ENCODE measurements at places on chromosomes 6 and 20.
A peak's percentile ranks its signal among the peaks of the same experiment; 100 is the strongest.

- DNase-seq, result no peak
Measured at GRCh38 chr6:154499855-154500589, 10.5 kb downstream of the CNKSR3 start.

DNA sequence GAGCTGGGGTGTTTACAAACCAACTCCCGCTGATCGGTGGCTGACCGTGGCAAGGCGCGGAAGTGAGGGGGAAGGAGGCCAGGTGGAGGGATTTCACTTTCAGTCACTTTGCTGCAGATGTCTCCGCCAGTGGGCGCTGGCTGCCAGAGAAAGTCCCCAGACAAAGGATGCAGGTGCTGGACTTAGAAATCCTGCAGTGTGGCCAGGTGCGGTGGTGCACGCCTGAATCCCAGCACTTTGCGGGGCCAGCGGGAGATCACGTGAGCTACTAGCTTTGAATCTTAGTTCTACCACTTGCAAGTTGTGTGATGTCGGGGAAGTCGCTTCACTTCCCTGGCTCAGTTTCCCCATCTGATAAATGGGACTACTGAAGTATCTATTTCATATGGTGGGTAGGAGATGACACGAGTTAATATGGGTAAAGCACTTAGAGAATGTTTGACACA is 180.4 kb downstream of the ZNF217 start:
- DNase-seq, result peak; percentile 88

DNA sequence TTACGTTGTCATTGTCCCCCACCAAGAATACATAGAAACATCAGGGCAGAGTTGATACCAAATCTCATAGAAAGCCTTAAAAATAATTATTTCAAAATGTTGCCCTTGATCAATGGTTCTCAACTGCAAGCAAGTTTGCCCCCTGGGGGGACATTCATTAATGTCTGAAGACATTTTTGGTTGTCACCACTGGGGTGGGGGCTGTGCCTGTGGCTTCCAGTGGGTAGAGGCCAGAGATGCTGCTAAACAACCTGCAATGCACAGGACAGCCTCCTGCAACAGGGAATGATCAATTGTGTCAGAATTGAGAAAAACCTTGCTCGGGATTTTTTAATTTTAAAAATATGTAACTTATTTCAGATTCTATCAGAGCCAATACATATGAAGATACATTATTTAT is 130.6 kb upstream of the DOK5 start:
- DNase-seq, result no peak

- peak; percentile 76 for DNase-seq
Measured at GRCh38 chr6:36666826-36667591, 11.5 kb upstream of the CDKN1A start.

- DNase-seq, result no peak
Measured at GRCh38 chr20:8216375-8217200, 84.5 kb downstream of the PLCB1 start.

GRCh38 chr6:149129371-149130077 is 188.0 kb upstream of the TAB2 start:
- no peak for DNase-seq

DNA sequence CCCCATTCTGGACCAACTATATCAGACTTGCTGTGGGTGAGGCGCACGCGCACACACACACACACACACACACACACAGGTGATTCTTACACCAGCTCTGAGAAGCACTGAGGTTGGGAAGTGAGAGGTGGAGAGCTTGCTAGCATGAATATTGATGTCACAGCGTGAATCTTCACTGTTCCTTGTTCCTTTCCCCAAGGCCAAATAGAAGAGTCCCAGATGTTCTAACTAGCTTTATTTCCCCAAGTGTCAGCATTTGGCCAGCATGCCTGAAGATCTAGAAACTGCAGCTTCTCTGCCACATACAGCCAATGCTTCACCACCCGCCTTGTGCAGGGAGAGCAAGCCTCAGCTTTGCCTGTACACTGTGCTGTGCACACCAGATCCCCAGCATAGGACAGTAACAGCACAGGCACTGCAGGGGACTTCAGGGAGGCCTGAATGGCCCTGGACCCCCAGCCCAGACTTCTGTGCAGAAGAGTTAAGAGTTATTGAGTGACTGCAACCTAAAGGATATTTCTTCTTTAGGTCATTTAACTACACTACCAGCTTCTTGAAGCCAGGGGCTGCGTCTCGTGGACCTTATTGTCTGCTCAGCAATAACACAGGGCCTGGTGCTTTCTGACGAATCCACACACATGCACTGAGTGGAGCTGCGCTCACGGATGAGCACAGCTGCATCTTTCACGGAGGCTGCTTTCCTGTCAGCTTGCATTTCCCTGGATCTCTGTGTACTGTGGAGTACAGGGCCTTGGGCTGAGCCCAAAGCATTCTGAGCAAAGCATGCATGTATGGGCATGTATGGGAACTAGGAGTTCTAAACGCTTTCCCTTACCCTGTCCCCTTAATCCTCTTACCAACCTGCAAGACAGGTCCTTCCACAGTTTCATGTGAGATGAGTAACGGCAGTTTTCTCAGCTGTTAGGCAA is 13.9 kb upstream of the CD93 start:
- no peak for DNase-seq

GRCh38 chr20:53529658-53530057 is 64.0 kb downstream of the ZNF217 start:
- DNase-seq, result no peak

DNA sequence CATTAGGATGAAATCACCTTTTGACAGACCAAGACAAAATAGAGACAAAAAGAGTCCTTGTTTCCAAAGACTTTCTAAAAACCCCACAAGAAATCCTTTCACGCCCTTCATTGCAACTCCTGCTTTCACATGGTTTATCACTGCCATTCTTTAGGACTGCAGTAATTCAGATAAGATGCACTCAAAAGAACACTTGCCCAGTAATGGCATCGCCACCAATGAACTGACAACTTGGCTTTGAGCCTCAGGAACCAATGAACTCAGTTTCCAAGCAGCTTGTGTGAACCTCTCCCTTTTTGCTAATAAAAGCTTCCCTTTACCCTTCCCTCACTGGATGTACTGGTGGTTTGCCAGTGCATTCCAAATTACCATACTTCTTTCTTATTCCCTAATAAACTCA is 21.8 kb downstream of the OSTM1 start:
- no peak for DNase-seq

DNA sequence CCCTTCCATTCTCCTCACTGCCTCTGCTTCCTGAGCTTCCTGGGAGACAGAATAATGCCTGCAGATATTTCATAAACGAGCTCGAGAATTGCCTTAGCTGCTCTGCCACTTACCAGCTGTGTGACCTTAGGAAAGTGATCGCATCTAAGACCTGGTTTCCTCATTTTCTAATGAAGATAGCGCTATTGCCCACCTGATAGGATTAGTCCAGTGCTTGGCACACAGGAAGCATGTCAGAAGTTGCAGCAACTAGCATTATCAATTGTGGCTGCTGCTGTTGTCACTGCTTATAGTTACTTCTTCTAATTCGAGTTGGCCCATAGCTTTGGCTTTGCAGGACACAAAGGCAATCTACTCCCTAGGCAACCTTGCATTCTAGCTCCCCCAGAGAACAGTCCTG is 305.5 kb upstream of the SGK1 start:
- no peak for DNase-seq

- DNase-seq, result no peak
Measured at GRCh38 chr6:31157513-31158139, at the start of gene CCHCR1. Gene CCHCR1, minus strand, starts transcription at chr6:31157802. Its CDS starts 202 bp downstream, at chr6:31157600.

- no peak for DNase-seq
Measured at GRCh38 chr20:52864916-52865605, 107.1 kb upstream of the TSHZ2 start.

- no peak for DNase-seq
Measured at GRCh38 chr6:73525546-73526330, 4.9 kb upstream of the EEF1A1 start.

DNA sequence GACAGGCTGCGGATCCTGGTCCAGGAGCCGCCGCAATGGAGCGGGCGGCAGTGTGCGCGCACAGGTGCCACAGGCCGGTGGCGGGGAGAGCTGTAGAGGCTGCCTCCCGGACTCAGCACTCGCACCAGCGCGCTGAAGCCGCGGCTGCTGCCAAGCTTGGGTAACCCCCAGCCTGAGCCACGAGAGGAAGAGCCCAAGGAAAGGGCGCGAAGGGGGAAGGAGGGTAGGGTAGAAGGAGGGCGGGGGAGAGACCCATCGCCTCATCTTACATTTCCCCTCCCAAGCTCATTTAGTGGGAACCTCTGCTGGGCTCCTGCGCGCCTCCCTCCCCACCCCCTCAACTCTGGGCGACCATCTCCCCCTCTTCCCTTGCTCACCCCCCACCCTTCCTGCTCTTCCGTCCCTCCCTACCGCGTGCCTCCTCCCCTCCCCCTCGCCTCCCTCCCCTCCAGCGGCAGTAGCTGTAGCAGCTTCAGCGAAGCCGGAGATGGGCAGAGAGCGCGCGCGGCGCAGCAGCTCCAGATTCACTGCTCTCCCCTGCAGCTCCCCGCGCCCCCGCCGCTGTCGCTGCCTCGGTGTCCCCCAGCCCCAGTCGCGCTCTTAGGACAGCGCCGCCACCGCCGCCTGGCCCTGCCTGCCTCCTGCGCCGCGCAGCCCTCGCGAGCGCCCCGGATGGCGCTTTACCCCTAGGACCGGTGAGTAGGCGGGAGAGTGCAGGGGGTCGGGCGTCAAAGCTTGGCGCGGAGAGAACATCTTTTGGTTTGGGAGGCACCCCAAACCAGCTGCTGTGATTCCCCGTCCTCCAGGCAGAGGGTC is at the start of gene FUT9:
FUT9 (plus strand) TSS at position 457 of the 816 bp plus-strand sequence. CDS start 187,182 bp downstream, outside the sequence.
- DNase-seq, result no peak

GRCh38 chr6:19268117-19268516 is 569.1 kb upstream of the ID4 start:
- DNase-seq, result no peak

DNA sequence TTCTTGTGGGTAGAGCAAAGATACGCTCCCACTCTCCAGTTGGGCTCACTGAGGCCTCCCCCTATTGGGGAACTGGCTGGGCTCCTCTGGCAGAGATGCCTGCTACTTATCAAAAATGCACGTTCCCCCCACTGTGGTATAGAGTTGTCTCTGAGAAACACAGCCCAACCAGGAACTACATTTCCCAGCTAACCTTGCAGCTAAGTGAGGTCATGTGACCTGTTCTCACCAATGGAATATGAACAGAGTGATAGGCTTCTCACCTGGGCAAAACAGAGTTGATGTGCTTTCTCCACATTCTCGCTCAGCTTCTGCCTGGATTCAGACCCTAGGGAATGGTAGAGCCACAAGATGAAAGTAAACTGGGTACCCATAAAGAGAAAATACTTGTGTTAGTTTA is 49.1 kb upstream of the PTPRT start:
- DNase-seq, result no peak

DNA sequence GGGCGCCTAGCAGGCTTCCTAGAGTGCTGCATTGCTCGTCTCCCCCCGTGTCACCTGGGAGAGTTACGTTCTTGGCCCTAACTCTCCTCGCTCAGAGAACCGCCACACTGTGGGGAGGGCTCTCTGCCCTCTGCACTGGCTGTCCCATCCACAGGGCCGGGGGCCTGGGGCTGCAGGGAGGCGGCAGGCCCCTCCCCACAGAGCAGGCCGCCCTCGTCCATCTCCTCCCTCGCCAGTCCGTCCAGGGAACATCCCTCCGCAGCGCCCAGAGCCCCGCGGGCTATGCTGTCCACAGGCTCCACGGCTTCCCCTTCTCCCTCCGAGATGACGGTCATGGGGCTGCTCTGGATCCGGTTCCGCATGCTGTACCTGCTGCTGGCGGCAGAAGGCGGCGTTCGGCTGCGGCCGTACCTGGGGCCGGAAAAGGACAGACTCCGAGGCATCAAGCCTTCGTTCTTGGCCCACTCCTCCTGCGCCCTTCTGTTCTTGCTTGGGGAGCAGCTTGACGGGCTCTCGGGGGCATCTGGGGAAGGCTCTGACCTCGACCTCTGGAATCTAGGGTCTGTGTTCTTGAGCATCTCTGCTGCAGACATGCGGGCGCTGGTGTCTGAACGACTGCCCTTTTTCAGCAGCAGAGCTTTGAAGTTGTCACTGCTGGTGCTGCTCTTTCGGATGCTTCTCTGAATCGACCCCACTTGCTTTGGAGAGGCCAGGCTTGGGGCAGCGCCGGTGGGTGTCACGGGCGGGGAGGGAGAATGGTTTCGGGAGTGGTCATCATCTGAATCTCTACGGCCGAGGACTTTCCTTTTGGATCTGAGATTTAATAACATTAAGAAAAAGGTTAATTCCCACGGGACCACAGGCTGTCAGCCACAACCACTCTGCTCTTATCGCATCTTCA is 20.2 kb downstream of the HEBP2 start:
- DNase-seq, result no peak

DNA sequence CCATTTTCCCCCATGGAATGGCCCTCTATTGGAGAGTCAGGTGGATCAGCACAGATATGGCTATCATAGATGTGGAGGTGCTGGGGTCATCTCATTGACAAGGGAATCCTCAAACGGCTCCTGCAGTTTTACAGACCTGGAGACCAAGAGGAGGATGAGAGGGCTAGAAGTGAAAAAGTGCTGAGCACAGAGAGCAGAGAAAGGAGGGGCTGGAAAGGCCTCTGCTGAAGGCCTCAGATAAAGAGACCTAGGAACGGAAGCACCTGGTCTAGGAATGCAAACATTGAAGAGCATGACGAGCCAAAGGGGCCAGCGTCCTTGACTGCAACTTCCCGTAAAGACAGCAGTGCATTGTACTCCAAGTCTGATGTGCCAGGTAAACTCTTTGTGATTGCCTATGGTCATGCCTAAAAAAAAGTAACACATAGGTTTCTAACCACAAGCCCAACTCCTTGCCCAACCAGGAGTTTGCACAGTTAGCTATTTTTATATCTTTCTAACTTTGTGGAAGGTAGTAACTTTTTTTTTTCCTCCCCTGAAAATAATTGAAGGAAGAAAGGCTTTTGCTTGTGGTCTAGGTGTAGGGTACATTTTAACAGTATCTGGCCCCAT is 15.2 kb downstream of the RSPH4A start:
- DNase-seq, result peak; percentile 18

GRCh38 chr6:54987633-54988290 is 141.2 kb downstream of the FAM83B start:
- DNase-seq, result no peak

DNA sequence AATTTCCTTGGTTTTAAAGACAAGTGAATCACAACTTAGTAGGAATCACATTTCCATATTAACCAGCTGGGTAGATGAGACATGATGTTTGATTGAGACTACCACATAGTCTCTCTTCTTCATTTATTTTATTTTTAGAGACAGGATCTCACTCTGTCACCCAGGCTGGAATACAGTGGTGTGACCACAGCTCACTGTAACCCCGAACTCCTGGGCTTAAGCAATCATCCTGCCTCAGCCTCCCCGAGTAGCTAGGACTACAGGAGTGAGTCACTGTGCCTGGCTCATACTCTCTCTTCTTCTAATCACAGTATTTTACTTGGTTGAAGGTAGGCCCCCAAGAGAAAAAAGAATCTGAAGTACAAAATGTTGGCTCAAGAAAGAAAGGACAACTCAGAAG is 80.2 kb upstream of the ASF1A start:
- no peak for DNase-seq
